ENCODE measurements at places on chromosomes 6 and 20.

- no peak for DNase-seq
Observed at GRCh38 chr6:161228096-161228495, 45.8 kb downstream of the AGPAT4 start.

DNA sequence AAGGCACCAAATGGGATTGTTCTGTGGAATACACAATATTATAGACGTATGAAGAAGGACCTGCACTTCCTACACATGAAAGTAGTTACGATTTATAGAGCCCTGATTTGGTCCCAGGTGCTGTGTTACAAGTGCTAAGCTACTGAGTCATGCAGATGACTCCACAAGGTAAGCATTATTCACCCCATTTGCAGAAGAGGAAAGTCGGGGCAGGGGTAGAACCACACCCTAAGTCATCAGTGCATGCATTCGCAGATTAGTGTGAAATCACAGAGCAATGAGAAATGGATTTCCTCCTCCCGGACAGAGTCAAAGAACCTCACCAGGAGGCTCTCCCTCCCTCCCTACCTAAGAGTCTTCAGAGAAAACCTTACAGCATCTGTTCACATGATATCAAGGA, 279.5 kb downstream of the LRFN2 start:
- no peak for DNase-seq

DNA sequence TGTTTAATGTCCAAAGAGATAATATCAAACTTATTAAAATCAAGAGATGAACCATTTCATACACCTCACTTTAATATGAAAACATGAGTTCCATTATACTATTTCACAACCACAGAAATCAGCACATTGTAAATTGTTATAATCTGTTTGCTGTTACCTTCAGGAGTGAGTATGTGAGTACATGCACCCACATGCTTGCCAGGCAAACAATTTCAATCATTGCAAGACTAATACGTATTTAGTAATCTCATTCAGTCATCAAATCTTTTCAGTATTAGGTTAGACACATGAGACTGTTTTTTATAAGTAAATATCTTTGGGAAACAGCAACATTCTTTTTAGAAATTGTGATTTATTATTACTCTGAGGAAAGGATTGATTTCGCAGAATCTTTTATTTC, 9.3 kb upstream of the EPM2A start:
- DNase-seq, result no peak

GRCh38 chr6:159582736-159583135, 110.3 kb downstream of the SOD2 start:
- DNase-seq, result no peak

DNA sequence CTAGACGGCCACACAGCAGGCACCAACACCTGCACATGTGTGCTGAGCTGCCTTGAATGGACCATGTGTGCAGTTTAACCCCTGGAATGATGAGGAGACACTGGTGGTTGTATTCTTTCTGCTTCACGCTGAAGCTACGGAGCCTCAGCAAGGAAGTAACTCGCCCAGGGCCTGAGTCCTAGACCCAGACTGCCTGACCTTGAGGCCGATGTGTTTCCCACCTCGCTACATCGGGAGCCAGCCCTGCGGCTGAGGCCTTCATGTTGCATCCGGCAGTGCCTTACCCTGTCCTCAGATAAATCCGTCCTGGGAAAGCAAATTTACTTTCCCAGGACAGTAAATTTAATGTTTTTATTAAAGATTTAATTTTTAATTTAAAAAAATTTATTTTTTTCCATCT, 110.0 kb upstream of the MTHFD1L start:
- DNase-seq, result no peak

DNA sequence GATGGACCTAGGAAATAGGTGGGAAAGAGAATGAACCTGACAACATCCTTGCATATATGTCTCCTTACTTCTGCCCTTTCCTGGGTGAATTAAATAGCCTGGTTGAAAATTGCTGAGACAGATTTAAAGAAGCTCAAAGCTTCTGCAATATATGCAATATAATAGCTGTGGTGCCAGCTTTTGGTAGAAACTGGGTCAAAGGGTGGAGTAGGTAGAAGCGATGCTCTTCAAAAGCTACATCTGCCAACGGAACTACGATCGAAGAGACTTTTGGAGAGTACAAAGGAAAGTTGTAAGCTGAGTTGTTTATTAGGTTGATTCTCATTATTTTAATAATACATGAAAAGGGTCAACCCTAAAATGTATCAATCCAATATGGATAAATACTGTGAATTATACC, 22.8 kb upstream of the TTK start:
- DNase-seq, result no peak

DNA sequence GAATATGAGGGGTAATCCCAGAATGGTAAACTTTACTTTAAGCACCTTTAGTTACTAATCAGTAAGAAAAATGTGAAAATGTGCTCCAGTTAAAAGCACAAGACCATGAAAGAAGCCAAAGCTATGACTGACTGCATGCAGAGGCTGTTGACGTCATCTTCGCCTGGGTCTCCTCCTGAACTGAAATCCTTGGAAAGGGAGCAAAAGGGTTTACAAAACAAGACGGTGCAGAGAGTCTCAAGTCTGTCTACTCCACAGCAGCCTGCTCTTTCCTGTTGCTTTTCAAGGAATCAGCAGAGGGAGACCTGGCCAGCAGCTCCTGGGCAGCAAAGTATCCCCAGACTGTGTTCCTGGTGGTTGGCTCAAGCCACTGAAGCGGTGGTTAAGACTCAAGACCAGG, 10.2 kb downstream of the FKBP1A start:
- no peak for DNase-seq

GRCh38 chr6:93787841-93788240, 368.5 kb upstream of the EPHA7 start:
- no peak for DNase-seq

- DNase-seq, result no peak
Observed at GRCh38 chr20:1664911-1665310, 7.3 kb upstream of the SIRPG start.

DNA sequence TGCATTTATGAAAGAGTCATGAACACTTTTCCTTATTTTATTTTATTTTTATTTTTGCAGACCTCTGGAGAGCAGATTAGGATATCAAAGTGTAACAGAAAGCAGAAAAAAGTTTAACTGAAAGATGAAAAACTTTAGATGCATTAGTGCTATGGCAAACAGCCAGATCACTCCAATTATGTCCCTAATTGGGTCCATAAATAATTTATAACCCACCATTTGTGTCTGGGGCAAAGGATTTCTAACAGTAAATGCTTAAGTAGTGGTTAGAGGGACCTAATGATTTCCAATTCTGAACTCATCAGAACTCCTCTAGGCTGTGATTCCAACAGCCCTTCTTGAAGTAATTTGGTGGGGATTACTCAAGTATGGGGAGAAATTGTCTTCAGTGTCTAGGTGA, 93.7 kb upstream of the PROKR2 start:
- DNase-seq, result no peak

- no peak for DNase-seq
Observed at GRCh38 chr20:63102721-63103375, 96.1 kb upstream of the BHLHE23 start.

DNA sequence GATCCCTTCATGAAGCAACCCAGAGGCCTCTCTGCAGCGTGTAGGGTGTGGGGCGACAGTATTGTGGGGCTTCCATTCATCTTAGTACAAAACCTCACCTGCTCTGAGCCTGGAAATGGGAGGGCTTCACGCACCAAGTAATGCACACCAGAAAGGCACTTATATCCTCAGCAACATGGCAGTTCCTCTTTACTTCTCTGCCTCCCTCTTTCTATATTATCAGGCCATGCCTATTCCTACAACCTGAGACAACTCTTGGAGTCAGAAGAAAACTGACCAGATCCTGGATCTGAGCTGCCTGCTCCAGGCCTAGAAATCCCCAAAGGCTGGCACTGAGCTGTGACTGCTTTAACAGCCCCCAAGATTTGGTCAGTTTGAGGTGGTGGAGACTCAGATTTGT, 7.6 kb upstream of the ZNF76 start:
- no peak for DNase-seq

DNA sequence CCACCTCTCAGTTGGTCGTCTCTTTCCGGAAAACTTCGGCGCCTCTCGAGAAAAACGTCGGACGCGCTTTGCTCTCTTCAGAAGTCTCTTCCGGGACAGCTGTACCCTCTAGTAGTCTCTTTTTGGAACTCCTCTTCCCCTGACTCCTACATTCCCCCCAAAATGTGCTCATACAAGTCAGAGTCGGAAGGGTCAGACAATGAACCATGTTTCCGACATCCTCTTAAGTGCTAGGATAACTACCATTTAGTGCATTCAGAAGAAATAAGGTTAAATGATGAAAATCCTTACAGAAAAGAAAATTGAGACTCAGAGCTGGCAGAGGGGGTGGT, 476 bp upstream of the TP53RK start:
- no peak for DNase-seq

DNA sequence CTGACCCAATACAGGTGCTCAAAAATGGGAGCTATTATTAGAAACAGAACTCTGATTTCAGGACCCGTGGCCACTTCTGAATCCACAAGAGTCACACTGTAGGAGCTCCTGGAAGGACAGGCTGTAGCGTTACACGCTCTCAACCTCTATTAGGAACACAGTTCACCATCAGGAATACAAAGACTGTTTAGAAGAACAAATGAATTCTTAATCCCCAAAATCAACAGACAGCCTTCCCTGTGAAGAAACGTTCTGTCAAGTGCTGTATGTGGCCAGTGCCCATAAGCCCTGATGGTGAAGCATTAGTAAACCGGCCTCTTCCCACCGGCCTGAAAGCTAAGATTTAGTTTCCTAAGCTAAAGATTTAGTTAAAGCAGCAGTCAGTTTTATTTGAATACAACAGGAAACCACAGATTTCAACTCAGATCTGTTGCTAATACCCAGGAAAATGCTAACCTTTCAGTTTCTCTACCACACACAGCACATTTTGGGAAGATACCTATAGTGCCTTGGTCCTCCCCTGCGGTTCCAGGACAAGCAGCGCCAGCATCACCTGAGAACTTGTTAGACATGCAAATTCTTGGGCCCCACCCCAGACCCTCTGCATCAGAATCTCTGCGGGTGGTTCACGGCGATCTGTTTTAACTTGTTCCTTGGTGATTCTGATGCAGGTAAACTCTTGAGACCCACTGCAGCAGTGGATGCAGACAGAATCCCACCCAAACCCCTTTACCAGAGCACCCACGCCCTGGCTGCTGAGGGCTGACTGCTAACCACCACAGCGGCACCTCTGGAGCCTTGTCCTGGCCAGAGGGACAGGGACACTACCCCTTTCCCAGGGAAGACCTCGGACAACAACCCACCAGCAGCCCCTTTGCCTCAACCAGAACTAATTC, 33.4 kb downstream of the MTRES1 start:
- no peak for DNase-seq

- peak; percentile 94 for DNase-seq
Observed at GRCh38 chr6:43687437-43688347, at the start of gene MRPS18A. Gene MRPS18A (minus strand): TSS chr6:43687791. CDS start chr6:43687779, 12 bp downstream.

DNA sequence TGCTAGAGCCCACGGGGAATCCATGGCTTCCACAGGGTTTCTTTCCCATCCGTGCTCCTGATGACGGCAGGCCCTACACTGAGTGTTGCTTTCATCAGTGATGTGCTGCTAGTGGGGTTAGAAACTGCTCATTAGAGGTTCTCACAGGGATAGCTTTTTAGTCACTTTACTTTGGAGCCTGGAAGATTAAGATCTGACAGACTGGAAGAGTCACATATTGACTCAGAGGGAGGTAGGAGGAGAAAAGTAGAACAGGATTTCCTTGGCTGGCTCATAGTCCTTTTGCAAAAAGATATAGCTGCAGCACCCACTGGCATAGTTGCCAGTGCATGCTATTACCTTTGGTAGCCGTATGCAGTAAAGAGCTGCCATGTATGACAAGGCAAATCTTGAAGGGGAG, 890.3 kb downstream of the C6orf118 start:
- no peak for DNase-seq

DNA sequence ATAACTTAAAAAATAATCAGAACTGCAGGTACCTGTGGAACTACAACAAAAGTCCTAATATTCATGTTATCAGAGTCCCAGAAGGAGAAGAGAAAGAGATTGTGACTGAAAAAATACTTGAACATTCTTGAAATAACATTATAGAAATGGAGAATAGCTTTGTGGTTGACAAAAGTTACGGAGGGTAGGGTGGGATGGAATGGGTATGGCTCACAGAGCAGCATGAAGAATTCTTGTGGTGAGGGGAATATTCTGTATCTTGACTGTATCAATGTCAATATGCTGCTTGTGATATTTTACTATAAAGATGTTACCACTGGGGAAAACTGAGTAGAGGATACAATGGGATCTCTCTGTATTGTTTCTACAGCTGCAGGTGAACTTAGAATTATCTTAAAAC, 122.5 kb downstream of the DST start:
- no peak for DNase-seq

DNA sequence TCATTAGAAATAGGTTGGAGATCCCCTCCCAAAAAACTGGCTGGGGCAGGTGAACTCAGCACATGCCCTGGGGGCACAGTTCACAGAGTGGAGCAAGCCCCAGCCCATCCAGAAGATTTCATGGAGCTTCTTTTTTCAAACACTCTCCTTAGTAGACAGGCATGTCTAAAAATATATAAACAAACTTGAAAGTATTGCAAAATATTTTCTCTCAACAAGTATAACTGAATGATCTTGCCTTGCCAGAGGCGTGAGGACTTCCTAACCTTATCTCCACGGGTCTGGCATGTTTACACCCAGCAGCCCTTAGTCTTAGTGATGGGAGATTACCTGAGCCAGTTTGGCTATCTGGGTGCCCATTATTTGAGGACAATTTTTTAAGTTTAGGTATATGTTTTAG, 107.1 kb downstream of the QRSL1 start:
- DNase-seq, result no peak

GRCh38 chr6:121917263-121917829, 481.9 kb downstream of the GJA1 start:
- no peak for DNase-seq

- DNase-seq, result no peak
Observed at GRCh38 chr6:132961122-132961521, 146.8 kb downstream of the RPS12 start.

DNA sequence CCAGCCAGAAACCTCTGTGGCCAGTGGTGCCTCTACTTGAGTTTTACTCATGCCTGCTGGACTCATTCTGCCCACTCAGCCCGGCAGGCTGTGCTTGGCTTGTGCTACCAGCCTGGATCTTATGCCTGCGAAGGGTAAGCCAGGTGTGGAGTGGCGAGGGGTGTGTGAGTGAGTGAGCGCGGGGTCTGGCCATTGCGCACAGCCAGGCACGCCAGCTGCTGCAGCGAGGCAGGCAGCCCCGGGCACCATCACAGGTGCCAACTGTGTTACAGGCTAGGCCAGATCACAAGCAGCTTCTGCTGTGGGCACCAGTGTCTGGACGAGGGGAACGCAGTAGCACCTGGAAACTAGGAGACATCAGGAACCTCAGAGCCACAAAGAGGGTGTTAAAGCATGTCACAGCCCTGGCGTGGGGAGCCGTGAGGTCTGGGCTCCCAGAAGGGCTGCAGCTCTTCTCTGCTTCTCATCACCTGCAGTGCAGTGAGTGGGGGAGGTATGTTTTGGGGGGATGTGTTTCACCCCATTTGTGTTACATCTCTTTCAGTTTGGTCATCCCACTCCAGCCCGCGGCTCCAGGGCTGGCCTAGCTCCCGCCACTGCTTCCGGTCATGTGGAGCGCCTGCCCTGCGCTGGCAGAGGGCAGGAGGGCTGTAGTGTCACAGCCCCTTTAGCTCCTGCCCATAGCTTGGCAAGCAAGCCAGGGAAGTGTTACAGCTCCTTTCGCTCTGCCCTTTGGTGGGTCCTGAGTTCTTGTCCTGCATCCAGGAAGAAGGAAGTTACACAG, 379.7 kb upstream of the IMPG1 start:
- DNase-seq, result no peak
